ENCODE measurements at places on chromosomes 5 and 9.

DNA sequence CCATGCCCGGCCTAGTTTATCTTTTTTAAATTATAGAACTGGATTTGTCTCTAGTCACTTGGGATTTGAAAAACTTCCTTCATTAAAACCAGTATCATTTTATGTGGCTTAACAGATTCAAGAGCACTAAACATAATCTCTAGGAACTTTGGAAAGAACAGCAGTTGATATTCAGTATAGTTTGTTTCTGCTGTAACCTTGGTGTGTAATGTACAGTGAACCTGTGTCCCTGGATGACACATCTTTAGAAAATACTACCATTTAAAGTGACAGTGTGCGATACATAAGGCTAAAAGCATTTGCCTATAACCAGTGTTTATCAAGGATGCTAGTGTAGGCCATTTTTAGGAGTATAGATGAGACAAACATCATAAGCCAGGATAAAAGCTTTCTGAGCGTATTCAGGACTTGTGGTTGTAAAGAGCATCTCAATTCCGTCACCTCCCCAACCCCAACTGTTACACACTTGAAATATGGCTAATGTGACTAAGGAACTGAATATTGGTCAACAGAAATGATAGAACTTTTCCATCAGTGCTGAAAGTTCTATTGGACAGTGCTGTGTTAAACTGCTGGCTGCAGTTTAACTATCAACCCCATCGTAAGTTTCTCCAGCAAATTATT, 4.4 kb downstream of the SNX18 start:
- no peak for DNase-seq

DNA sequence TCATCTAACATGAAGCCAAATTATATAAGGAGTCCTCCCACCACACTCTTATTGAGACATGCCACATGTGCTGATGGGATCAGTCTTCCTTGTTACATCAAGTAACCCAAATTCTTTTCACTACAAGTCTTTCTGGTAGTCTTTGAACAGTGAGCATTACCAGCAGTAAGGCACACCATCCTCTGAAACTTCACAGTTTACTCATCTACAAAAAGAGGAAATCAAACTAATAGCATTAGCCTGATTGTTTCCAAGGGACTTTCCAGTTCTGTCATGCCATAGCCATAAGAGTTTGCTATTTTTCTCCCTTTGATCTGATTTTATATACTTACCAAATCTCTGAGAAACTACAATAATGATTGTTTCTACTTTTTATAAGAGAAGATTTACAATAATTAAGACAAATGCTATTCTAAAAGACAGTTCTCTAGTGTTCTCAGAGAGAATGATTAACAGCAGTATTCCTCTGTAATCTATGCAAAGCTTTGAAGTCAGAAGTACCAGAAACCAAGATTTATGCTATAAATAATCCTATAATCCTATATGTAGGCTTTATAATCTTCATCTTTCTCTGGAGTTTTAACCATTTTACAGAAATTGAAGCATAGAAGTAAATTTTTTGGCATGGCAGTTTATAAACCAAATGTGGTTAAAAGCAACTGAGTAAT, 166.2 kb upstream of the ACO1 start:
- DNase-seq = no peak

DNA sequence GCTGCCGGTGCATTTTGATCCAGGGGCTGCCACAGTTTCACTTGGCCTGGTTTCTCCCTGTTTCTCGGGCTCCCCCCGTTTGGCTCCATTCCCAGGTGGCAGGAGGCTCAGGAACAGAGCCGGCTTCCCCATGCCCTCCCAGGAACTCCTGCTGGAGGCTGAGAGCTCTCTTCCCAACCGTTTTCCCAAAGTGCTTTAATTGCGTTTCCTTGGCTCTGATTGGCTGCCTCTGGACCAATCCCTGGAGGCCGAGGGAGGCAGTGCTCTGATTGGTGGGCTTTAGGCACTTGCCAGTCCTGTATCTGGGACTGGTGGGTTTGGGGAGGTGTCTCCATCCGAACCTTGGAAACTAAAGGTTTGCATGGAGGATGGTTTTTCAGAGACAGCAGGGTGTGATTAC, 4.9 kb downstream of the TSPAN17 start:
- no peak for DNase-seq

DNA sequence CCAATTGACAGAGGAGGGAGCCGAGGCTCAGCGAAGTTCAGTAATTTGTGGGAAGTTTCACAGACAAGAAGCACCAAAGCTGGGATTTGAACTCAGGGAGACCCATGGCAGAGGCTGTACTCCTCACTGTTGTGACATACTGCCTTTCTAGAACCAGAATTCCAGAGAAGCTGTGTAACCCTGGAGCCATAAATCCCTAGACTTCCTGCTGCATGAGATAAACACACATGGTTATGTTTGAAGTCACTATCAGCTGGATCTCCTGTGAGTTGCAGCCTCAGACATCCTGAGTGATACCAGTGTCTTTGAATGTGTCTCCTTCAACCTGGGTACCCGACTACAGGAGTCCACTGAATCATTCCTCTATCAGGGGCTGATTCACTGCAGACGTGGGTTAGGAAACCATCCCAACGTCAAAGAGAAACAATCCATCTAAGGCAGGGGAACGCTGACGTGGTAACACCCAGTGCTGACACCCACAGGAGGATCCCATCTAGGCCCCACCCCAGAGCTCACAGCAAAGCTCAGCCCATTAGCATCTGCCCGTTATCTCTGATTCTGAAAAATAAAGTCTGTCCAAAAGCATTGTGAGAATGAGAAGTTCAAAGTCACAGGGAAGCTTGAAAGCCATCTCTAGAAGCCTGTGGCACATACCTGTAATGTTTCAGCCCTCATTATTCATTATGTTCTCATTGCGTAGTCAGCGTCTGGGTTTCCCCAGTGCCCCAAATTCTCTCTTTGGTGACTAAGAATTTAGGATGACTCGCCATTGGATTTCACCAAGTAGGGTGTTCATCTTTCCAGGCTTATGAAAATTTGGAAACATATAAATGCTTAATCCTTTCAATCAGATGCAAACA, 36.3 kb upstream of the BASP1 start:
- DNase-seq = peak; percentile 87

DNA sequence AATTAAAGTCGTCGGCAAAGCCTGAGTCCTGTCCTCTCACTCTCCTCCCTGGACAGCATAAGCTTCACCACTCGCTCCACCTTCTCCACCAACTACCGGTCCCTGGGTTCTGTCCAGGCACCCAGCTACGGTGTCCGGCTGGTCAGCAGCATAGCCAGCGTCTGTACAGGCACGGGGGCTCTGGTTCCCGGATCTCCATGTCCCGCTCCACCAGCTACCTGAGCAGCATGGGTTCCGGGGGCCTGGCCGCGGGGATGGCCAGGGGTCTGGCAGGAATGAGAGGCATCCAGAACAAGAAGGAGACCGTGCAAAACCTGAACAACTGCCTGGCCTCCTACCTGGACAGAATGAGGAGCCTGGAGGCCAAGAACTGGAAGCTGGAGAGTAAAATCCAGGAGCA, 1.7 kb upstream of the XPA start:
- DNase-seq = no peak

DNA sequence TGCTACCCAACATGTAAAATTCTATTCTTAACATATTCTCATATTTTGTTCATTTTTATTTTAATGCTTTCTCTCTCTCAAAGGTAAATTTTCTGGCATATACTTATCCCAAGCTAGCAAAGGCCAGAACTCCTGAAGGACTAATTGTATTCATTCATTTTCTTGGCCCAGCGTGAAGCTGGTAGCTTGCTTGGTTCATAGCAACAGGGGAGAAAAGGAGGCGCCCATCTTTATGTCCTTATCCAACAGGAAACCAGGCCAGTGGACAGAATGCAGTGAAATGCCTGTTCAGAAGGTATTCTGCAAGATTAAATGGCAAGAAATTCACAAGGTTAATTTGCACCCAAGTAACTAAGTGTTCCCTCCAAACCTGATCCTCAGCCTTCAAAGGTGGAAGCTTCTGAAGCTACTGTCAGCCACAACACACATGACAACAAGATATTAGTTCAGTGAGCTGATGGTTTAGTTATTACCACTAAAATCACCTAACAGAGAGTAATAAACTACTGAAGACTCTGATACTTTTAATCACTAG, 5.6 kb downstream of the EFNA5 start:
- DNase-seq = no peak

GRCh38 chr5:53445569-53445968, 34.9 kb upstream of the FST start:
- no peak for DNase-seq

GRCh38 chr5:66633754-66634153, 37.6 kb downstream of the MAST4 start:
- DNase-seq = no peak

DNA sequence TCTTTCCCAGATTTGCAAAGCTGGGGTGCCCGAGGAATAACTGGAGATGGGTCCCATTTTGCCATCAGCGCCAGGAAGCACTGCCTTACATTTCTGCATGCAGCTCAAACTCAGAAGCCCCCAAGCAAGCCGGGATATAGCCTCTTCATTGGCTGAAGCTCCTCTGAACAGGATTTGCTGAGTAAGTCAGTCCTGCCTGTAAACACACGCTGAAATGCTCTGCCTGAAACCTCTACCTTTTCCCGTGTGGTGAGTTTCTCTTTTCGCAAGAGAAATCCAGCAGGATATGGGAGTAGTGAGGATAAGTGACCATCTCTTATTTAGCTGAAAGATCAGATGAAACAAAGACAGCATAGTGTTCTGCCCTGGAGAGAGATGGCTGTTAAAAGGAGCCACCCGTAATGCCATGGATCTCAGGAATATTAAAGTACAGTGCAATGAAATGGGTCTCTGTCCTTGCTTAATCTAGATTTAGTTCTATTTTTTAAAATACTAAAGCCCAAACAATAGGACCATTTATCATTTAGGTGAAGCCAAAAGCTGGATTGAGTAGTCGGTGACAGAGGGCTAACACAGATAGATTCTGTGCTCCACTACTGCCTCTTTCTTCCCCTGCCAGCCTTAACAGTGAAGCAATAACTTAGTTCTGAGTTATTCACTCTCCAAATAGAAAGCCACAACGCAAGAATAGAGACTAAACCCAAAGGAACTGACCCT, 177.5 kb upstream of the PPP2R2B start:
- no peak for DNase-seq

DNA sequence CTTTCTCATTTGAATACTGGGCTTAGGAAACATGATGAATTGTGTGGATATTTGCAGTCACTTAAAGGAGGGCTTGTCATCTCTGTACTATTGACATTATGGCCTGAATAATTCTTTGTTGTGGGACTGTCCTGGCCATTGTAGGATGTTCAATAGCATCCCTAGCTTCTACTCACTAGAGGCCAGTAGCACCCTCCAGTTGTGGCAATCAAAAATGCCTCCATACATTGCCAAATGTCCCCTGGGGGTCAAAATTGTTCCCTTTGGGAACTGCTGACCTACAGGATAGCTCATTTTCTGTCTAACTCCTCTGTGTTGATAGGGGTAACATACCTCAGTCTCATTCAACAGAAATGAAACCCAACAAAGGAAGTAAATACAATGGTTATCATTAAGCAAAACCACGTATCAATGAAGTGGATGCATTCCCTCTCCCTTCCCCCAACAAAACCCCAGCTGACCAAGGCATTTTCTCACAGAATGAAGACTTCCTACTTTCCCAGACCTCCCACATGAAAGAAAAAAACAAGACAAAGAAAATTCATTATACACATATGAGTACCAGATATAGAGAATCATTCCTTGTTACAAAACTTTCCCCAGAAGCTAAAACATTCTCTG, 18.1 kb downstream of the FYB1 start:
- DNase-seq = no peak

- DNase-seq = no peak
These were observed 14.6 kb upstream of the BNC2 start for GRCh38 chr9:16884952-16885513.

DNA sequence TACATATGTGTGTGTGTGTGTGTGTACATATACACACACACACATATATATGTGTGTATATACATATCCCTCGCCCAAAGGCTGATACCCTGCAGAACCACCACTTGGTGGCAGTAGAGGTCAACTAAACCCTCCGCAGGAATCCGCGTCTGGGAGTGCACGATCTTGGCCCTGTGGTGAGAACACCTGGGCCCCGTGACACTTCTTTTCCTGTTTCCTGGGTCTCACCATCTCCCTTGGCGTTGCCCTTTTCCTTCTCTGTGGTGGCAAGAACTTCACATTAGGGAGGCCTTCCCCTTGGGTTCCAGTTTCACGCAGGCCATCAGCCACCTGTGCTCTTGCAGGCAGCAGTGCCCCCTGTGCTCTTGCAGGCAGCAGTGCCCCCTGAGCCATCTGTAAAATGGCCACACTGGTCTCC, 8.2 kb downstream of the IL9 start:
- peak; percentile 16 for DNase-seq

- DNase-seq = no peak
These were observed 348.0 kb upstream of the CDH18 start for GRCh38 chr5:20335978-20336377.

GRCh38 chr9:77013932-77014596, 5.4 kb upstream of the FOXB2 start:
- DNase-seq = no peak

GRCh38 chr9:97237951-97238889, 69.2 kb upstream of the CCDC180 start:
- peak; percentile 20 for DNase-seq

- no peak for DNase-seq
These were observed 12.8 kb downstream of the OSTF1 start for GRCh38 chr9:75101004-75101588.

DNA sequence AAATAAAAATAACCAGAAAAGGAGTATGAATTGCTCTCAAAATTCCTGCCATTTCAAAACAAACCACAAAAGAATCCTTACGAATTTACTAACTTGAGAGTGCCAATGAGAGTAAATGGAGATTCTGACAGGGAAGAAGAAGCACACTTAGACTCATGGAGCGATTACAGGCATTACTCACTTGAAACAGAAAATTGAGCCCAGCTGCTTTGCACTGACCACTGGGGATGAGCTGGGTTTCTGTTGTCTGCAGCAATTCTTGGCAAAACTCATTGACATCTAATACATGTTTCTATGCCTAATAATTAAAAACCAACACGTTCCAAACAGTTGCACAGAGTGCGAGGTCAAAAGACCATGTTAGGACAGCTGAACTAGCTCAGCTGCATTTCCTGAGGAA, 731.6 kb downstream of the DNAH5 start:
- no peak for DNase-seq

DNA sequence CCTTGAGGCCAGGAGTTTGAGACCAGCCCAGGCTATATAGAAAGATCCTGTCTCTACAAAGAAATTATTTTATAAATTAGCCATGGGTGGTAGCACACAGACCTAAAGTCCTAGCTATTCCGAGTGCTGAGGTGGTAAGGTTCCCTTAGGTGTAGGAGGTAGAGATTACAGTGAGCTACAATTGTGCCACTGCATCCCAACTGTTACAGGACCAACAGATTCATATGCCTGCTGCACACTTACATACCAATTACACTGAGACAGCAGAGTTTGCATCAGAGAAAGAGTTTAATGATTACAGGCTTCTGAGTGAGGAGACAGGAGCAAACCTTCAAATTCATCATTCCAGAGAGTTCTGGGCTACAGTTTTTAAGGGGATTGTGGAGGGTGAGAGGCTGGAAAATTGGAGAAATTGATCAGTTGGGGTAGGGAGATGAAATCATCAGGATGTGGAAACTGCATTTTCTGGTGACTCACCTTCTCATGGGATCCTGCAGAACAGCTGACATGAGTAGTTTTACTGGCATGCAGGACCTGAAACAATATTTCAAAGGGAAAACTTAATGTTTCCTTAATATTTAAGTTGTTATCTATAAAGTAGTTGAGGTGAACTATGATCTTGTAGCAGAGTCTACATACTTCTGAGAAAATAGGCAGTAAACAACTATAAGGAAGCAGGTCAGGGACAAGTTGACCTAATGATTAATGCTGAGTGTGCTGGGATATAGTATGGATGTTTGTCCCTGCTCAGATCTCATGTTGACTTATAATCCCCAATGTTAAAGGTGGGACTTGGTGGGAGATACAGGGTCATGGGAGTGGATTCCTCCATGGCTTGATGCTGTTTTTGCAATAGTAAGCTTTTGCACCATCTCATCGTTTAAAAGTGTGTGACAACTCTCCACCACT, 54.7 kb downstream of the ANXA2R start:
- peak; percentile 64 for DNase-seq

All from amniotic stem cell (primary cell).